ENCODE measurements at places on chromosomes 3 and 15.

DNA sequence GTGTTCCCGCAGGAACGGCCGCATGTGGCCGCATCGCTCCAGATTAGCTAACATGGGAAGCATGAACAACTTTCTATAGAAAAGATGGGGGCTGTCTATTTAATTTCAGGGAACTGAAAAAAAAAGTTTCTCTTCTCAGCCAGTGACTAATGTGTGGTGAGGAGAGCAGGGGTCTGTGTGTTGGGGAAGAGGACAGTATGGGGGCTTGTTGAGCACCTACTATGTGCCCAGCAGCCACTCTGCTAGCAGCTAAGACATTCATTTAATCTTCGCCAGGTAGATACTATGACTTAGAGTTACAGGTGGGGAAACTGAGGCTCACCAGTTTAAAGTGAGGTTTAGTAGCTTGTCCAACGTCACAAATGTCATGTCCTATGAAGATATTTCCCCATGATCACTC is 56.6 kb downstream of the MGLL start:
- no peak for DNase-seq

GRCh38 chr3:57953576-57953975 is 54.6 kb upstream of the FLNB start:
- no peak for DNase-seq

DNA sequence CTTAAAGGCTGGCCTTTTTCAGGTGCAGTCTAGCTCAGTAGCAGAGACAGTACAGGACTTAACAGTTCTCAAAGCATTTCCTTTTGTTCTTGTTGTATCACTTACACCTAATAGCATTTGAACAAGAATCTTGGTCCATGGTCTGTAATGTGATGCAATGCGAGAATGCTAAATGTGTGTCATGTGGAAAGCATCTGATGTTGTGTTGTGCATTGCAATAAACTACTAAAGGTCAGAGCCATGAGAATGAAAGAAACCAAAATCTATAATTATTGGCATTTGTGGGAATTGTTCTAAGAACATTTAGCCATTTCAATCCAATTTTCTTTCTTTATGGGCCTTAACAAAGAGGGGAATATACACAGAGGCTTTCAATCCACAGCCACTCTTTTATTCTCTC is 324.5 kb upstream of the ROBO2 start:
- DNase-seq, result no peak

- DNase-seq, result no peak
Observed at GRCh38 chr3:182861348-182861747, 68.0 kb downstream of the ATP11B start.

DNA sequence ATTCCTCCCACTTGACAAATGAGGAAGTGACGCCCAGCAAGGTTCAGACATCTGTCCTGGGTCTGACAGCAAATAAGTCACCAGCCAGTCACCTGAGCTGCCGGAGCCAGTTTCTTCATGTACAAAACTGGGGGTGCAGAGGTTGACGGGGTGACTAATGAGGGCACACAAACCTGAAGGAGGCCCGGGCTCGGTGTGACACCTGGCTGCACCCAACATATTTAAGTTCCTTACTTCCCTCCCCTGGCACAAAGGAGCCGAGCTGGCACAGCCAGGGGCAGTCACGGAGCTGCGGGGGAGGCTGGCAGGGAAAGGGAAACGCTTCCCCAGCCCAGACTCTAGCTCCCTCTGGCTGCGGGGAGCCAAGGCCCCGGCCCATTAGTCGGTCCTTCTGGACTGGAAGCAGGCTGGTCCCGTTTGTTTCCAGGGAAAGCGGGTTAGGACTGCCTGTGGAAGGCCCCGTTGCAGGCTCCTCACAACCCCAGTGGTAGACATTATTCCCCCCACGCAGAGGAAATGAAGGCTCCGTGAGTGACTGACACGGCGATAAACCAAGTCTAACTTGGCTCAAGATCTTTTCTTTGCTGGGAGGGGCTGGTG is 2.3 kb downstream of the FBXL22 start:
- no peak for DNase-seq

DNA sequence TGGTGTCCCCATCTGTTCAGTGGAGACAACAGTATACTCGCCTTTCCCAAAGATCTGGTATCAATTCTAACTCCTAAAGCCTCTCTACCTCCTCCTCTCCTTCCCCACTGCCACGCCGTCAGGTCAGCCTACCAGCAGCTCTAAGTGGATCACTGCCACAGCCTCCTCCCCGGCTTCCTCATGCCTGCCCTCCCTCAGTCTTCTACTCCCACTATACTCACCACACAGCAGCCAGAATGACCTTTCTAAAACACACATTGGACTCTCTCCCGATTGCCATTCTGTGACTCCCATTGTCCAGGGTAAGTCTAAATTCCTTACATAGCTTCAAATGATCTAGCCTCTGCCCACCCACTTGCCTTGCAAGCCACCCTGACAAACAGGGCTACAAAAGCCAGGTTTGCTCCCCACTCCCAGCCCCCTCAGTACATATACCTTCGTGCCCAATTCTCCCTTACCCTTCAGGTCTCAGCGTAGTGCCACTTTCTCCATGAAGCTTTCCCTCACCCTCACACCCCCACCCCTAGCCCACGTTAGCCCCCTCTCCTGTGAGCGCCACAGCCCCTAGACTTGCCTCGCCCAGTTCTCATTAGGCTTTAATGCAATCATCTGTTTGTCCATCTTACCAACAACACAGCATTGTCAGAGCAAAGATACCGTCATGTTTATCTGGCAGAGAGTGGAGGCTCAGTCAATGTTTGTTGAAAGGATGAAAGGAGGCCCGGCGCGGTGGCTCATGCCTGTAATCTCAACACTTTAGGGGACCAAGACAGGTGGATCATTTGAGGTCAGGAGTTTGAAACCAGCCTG is 9.5 kb upstream of the SEMA7A start:
- DNase-seq, result no peak

- DNase-seq, result no peak
Observed at GRCh38 chr3:72862314-72863090, 14.3 kb upstream of the SHQ1 start.

GRCh38 chr3:64385277-64385676 is 160.0 kb upstream of the PRICKLE2 start:
- no peak for DNase-seq

GRCh38 chr3:45548681-45549075 is 45.9 kb upstream of the LIMD1 start:
- DNase-seq, result no peak

- DNase-seq, result no peak
Observed at GRCh38 chr3:146125951-146126350, 35.0 kb downstream of the PLOD2 start.

DNA sequence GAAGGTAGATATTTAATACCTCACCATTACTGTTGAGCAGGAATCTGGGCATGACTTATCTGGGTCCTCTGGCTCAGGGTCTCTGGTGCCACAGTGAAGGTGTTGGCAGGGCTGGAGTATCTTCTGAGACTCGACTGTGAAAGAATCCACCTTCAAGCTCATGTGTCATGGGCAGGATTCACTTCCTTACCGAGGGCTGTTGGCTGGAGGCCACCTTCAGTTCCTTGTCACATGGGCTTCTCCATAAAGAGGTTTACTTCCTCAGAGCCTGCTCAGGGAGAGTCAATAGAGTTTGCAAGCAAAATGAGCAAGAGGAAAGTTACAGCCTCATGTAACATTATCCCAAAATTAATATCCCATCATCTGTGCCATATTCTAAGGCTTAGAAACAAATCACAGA is 459.5 kb downstream of the NR2F2 start:
- DNase-seq, result no peak

- DNase-seq, result no peak
Observed at GRCh38 chr3:19748782-19749447, 185.1 kb downstream of the EFHB start.

DNA sequence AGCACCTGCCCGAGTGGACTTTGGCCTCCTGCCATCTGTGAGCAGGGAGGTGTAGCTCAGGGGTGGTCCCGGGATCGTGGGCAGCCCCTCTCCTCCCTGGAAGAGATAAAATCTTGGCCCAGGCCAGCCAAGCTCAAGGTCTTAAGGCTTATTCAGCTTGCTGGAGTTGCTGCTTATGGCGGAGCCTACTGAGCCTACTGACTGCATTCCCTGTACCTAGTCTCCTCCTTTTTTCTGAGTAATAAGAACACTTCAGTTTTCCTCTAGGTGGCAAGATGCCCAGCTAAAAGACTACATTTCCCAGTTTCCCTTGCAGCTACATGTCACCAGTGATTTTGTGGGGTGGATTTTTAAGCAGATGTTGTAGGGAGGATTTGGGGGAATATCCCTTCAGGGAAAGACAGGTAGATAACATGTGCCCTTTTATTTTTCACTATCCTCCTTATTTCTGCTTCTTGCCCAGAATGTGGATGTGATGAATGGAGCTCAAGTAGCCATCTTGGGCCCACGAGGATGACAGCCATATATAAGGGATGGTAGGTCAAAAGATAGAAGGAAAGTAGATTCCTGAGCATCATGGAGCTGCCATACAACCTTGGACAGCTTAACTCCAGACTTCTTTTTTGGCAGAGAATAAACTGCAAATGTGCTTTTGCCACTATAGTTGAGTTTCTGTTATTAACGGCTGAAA is 41.4 kb upstream of the INSYN1 start:
- DNase-seq, result no peak

DNA sequence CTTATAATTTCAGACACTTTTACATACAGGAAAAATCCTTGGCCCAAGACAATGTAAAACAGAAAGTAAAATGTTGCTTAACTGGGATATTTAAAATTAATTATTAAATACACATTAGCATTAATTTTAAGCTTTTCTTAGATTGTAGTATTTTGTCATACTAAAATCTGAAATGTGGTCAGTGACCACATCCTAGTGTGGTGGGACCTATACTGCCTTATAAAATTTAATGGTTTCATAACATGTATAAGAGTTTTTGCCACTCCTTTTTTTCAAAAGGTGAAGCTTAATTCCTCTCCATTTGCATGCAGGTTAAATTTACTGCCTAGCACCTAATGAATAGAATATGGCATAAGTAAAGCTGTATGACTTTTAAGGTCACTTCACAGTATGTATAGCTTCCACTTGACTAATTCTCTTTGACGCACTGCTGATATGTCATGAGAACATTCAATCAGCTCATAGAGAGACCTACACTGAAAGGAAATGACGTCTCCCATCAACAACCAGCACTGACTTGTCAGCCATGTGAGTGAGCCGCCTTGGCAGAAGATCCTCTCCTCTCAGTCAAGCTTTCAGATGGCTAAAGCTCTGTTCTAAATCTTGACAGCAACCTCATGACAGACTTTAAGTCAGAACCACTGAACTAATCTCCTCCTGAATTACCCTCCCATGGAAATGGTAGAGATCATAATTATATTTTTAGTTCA is 847.8 kb downstream of the SI start:
- DNase-seq, result no peak

DNA sequence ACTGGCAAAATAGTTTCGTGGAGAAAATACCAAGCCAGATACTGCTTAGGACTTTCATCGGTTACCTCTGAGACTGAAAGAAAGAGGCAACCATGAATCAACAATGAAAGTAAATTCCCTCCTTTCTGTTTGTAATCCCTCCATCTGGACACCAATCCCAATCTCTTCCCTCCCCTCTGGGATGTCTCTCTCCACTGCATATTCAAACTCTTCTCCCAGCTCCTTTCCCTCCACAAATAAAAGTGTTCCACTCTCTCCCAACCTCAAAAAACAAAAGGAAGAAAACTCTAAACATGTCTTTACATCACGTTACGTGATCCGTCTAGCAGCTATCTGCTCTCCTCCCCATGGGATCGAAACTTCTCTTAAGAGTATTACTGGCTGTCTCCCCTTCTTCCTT is 55.2 kb downstream of the PRTG start:
- no peak for DNase-seq

DNA sequence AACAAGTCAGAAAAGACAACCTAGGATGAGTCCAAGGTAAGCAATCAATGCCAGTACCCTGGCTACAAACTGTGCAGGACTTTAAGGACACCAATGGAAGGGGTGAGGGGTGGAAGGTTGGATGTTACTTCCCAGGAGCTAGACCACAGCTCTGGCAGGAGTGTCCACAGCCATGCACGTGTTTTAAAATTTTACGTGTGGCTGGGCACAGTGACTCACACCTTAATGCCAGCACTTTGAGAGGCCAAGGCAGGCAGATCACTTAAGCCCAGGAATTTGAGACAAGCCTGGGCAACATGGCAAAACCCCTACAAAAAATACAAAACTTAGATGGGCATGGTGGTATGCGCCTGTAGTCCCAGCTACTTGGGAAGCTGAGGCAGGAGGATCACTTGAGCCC is 14.7 kb upstream of the HDC start:
- no peak for DNase-seq

- DNase-seq, result no peak
Observed at GRCh38 chr3:66582721-66583423, 82.0 kb upstream of the LRIG1 start.

- no peak for DNase-seq
Observed at GRCh38 chr15:36172955-36173354, 406.5 kb upstream of the CDIN1 start.

- DNase-seq, result no peak
Observed at GRCh38 chr3:30553641-30554316, 52.6 kb upstream of the TGFBR2 start.

GRCh38 chr3:17845026-17845812 is 102.8 kb upstream of the TBC1D5 start:
- no peak for DNase-seq

DNA sequence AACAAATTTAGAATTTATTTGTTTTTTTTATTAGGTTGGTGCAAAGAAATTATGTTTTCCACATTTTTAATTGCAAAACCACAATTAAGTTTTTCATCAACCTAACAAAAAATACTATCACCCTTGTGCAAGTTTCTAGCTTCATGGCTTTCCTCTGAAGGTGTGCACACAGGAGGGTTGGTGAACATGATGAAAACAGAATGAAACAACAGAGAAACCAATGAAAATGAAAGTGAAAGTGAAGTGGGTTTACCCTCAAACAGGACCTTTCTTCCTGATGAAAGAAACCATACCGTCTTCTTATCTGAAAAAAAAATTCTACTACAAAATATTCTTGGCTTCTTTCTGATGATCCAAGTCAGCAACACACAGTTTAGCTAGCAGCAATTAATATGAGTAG is 71.9 kb upstream of the FEZF2 start:
- DNase-seq, result no peak

DNA sequence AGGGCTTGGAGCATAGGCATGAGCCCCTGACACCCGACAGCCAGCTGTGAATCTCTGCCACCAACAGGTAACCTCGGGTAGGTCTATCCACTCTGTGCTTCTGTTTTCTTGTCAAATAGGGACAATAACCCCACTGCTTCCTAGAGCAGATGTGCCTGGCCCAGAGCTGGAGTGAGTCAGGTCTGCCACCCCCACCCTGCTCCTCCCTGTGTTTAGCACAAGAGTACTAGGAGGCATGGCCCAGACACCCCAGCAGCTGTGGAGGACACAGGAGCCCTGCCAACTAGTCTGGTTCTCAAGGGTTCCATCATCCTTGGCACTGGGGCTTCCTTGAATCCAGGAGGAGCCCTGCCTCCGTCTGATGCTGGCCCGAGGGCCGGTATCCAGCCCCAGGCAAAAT is 33.7 kb upstream of the TMEM115 start:
- no peak for DNase-seq

Data from progenitor cell of endocrine pancreas (in vitro differentiated cells).